ENCODE measurements at places on chromosomes 6 and 20.

DNA sequence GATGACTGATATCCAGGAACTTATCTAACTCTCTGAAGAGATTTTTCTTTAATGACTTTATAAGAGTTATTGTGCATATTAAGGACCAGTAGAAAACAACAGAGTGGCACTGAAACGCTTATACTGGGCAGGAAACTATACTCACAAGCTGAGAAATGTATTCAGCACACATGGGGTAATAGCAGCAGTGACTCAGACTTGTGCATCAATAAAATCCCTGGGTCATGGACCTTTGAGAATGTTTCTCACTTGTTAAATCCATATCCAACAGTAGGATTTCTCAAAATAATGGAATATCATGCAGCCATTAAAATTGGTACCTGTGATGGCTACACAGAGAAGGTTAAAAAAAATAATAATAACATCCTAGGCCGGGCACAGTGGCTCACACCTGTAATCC, 219.5 kb downstream of the BTBD9 start:
- DNase-seq, result no peak

GRCh38 chr6:150628908-150629307, 29.2 kb downstream of the PLEKHG1 start:
- no peak for DNase-seq

DNA sequence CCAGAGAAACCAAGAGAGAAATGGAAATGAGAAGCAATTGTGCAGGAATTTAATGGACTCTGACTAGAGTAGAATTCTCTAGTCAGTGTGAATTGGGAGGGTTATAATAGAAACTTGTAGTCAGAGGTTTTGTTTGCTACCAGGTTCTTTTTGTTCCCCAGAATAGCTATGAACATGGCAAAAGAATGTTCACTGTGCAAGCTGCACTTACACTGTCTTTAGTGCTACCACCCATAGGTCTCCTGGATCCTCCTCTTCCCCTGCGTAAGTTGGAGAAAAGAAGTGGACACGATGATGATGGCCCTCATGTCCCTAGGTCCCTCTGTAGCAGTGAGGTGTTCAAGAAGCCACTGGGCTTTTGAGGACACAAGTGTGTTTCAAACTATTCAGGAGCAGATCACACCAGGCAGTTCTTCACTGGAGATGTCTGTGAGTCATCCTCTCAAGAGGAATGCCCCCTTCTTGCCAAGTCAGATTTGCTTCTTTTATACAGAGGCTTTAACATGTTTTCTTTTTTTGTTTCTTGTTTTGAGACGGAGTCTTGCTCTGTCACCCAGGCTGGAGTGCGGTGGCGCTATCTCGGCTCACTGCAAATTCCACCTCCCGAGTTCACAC, 47.6 kb upstream of the SMIM8 start:
- DNase-seq, result no peak

DNA sequence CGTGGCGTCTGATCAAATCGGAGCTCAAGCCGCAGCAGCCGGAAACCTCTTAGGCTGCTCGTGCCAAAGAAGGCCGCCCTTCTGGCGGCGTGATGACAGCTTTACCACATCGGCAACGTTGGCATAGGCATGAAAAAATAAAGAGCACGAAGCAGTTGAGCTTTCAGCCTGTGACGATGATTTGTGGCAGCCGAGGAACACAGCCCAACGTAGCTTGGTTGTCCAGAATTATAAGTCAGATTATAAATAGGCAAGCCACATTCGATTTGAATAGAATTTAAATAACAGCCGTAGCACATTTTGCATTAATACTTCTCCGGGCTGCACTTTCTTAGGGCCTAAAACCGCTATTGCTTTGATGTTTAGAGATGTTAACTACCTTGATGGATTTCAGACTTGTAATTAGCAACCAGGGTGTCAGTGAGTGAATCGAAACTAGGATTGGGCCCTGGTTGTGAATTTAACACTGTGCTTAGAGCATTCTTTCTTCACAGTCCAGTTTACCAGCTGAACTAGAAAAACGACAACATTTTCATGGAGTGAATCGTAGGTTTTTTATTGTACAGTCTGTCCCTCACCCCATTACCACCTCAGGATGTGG, 864 bp upstream of the BCLAF1 start:
- peak; percentile 7 for DNase-seq

- no peak for DNase-seq
Measured at GRCh38 chr6:1315560-1316386, 3.9 kb downstream of the FOXQ1 start.

DNA sequence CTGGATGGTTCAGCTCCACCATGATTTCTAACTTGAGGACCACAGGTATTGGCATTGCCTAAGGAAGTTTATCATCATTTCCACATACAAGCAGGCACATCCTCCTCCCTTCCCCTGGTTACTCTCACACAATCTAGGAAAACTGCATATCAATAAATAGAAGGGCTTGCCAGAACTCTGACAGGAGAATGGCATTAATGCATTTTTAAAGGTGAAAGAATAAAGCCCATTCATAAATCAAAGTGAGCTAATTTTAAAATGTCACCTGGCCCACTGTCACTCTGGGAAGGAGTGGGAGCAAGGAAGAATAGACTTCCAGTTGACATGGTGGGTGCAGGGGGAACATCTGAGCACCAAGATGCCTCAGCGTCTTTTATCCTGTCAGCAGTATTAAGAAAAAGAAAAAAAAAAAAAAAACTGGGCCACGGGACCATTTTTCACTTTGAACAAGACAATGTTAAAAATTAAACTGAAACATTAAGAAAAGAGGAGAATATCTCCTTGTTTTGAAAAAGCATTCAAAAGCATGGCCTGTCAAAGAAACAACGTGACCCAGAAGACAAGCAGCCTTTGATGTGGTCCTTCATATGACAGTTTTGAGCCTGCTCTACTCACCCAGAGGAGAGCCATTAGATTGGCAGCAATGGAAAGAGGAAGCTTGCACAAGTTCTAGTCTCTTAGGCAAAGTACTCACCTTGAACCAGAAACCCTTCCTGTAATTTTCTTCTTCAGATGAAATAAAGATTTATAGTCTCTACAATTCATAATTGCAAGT, 39.3 kb upstream of the SMLR1 start:
- DNase-seq, result no peak

DNA sequence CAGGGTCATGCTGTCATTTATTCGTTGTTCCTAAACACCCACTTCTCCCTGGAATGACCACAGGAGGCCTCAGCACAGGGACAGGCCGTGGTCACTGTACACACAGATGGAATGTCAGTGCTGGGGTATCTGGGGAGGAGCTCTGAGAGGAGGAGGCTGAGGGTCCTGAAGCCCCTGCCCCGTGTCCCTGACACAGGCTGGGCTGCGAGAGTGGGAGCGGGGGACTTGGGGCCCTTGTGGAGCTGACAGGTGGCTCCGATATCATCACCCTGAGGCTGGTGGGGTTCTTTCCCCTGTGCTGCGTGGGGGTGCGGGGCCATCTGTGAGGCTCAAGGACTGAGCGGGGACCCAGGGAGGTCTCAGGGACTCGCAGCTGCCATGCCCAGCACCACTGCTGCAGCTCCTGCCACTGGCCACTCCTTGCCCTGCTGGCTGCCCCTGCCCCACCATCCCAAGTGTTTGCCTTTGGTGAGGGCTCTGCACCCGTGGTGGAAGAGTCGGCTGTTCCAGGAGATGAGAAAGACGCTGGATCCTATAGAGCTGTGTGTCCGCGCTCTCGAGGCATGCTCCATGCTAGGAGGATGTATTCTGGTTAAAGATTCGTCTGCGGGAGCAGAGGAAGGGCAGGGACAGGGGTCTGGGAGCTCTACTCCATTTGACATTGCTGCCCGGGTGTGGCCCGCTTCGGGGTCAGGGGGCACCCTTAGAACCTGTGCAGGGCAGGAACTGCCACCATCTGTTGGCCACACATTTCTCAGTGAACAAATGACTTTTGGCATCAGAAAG, 18.9 kb downstream of the NPEPL1 start:
- DNase-seq, result no peak

GRCh38 chr6:6058054-6058444, 51.3 kb upstream of the NRN1 start:
- DNase-seq, result no peak

GRCh38 chr6:106316375-106316766, 9.2 kb downstream of the ATG5 start:
- DNase-seq, result no peak

GRCh38 chr6:30541515-30542403, 14.5 kb downstream of the GNL1 start:
- peak; percentile 63 for DNase-seq

GRCh38 chr6:148649454-148649963, 97.3 kb upstream of the UST start:
- no peak for DNase-seq

DNA sequence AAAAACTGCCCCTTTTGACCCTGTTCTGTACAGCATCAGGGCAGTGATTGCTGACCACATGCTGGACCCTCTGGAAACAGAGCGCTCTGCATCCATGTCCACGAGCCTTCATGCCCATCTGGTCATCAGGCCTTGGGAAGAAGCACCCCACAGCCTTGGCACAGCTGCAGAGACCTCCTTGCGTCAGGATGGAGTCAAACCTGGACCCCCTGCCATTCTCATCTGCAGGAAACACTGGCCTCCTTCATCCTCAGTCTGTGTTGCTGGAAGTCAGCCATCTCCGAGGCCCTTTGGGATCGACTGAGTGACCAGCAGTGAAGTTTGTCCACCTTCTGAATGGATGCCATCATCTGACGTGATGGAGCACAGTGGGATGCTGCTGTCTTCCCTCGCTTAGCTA, 2138.3 kb upstream of the DEFB115 start:
- DNase-seq, result no peak

- no peak for DNase-seq
Measured at GRCh38 chr20:24469894-24470745, 691 bp downstream of the SYNDIG1 start.

GRCh38 chr6:111541026-111541681, 58.1 kb upstream of the REV3L start:
- peak; percentile 37 for DNase-seq

GRCh38 chr6:13718123-13718458, 6.5 kb upstream of the RANBP9 start:
- DNase-seq, result no peak

DNA sequence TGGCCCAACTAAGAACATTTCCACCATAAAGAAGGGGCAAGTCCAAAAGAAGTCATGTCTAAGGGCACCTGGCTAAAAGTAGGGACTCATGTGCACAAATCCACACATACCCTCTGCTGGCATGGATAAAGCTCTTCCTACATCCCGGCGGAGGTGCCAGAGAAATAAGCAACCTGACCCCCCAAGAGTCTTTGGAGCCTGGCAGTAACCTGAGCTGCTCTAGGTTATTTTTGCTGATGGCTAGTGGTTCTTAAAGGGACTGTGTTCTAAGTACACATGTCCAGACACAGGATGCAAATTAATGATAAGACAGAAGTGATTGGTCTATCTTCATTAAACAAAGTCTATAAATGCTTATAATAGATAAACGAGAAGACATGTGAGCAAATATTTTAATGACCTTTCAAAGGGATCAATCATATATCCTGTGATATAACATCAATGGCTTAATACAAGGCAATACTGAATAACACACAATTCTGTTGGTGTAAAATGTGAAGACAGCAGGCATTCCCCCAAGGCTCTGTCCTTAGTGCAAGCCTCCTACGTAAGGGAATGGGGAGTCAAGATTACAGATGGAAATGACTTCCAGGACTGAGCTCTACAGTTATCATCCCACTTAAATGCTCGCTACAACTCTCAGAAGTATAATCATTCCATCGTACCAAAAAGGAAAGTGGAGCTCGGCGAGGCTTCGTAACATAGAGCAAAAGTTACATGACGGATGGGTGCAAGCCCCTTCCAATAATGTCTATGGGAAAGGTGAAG, 52.5 kb downstream of the HIVEP2 start:
- DNase-seq, result no peak

- no peak for DNase-seq
Measured at GRCh38 chr6:41530476-41530875, 15.7 kb upstream of the FOXP4 start.

GRCh38 chr20:58436868-58437645, 48.0 kb downstream of the VAPB start:
- DNase-seq, result no peak
